ENCODE measurements at places on chromosomes 3 and 15.
A peak's percentile ranks its signal among the peaks of the same experiment; 100 is the strongest.

GRCh38 chr15:77143616-77144015 is 72.7 kb upstream of the TSPAN3 start:
- no peak for DNase-seq

DNA sequence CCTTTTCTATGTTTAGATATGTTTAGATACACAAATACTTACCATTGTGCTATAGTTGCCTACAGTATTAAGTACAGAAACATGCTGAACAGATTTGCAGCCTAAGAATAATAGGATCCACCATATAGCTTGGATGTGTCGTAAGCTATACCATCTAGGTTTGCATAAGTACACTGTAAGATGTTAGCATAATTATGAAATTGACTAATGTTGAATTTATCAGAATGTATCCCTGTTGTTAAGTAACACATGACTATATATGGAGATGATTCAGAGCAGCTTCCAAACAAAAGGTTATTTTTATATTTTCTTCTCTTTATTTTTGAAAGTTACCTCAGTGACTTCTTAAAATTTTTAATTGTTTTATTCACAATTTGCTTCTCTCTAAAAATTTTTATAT is 2.4 kb downstream of the SLC28A2 start:
- no peak for DNase-seq

DNA sequence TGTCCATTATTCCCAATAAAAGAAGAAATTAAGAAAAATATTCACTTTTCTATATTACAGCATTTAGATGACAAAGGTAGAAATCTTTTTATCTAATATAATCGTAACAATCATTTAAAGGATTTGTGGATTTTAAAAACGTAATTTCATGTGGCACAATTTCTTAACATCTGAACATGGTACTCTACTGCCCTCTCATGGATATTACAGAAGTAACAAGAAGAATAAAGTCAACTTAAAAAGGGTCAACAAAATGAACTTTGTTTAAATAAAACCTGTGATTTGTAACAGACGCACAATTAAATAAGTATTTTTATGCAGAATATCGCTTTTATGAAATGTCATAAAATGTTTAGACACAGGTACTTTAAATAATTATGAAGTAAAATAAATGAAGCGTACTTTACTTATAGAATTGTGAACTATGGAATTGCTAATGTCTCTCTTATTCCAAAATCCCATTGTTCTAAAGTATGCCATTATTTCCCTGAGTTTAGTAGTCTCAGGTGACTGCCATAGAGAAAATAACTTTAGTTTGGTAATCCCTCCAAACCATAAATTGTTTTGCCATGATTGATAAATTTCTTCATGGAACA is 366.8 kb upstream of the ZNF385D start:
- DNase-seq, result peak; percentile 11

DNA sequence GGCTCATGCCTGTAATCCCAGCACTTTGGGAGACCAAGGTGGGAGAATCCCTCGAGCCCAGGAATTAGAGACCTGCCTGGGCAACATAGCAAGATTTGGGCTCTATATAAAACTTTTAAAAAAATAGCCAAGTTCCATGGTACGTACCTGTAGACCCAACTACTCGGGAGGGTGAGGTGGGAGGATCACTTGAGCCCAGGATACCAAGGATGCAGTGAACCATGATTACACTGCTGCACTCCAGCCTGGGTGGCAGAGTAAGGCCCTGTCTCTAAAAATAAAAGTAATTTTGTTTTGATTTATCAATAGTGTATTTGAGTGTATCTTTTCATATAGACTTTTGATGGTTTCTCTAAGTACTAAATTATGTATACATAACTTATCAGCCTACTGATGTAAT is 63.1 kb downstream of the LSM3 start:
- DNase-seq, result no peak

DNA sequence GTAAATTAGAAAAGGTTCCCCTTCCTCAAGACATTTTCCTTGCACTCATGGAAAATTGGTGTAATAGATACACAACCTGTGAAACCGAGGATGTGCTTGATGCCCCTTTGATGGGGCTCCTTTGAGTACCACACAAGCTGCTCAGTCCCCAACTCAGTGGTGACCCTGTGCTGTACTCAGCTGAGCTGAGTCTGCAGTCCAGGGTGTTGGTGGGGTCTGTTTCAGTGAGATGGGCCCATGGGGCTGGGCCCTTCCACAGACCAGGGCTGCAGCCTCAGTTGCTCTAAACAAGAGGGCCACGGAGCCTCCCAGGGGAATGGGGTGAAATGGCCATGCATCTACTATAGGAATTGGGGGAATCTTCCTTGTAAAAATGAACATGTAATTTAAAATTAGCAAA is 39.3 kb downstream of the KY start:
- no peak for DNase-seq
